GM12865 (cell line): ENCODE measurements at places on chromosomes 1 and 21.

- DNase-seq: no peak
Observed at GRCh38 chr1:201941420-201942128, 4.8 kb downstream of the LMOD1 start.

DNA sequence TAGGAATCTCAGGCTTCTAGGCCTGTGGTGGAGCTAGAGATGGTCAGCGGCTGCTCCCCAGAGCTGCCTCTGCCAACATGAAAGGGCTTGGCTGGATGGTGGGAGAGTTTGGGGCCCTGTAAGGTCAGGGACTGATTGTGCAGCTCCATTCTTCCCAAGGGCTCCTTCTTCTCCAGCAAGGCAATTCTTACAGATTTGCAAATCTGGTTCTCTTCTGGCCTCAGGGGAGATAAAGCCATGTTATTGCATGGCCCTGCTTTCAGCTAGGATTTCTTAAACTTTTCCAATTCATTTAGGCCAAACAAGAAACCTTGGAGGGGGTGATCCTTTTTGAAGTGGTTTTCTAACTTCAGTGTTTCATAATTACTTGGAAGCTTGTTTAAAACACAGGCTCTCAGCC lies 213.4 kb downstream of the PRDM2 start:
- DNase-seq: no peak

DNA sequence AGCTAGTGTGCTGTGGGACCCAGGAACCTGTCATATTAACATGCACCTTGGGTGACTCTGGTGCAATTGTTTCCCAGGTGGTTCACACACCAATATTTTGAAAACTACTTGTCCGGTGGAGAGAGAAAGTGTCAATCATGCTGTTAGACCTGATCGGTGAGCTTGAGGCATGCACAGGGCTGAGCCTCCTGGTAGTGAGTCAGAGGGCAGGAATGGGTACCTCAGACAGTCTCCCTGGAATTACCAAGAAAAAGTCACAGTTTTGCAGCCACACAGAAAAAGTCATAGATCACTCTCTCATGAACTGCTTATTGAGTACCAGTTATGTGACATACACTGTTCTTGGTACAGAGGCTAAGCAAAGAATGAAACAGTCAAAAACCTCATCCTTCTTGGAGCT lies 140.1 kb upstream of the NFIA start:
- no peak for DNase-seq

GRCh38 chr1:91137173-91137852 lies 115.5 kb upstream of the ZNF644 start:
- no peak for DNase-seq

- peak; percentile 55 for DNase-seq
Observed at GRCh38 chr1:204723131-204723787, 37.7 kb upstream of the LRRN2 start.

DNA sequence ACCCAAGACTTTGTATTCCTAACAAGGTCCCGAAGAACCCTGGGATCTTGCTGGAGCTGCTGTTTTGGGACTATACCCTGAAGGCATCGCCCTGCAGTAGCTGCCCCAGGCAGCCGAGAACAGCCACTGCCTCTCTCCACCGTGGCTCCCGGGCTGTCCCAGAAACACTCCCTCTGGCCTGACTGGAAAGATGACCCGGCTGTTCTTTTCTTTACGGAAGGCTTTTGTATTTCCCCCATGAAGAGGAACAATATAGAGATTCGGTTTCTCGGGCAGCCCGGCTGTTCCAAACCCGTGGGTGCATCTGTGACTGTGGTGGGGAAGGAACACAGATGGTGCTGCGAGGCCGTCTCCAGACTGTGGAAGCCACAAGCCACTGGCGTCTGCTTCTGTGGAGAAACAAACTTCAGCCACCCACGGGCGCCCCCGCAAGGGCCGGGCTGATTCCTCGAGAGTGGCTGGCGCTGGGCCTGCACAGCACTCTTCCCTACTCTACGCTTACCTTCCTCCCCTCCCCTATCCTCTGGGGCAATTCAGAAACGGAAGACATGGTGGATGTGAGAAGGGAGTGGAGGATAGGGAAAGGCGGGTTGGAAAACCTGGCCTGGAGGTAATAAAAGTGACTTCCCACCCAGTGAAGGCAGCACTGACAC lies 33.7 kb upstream of the VASH2 start:
- DNase-seq: no peak

DNA sequence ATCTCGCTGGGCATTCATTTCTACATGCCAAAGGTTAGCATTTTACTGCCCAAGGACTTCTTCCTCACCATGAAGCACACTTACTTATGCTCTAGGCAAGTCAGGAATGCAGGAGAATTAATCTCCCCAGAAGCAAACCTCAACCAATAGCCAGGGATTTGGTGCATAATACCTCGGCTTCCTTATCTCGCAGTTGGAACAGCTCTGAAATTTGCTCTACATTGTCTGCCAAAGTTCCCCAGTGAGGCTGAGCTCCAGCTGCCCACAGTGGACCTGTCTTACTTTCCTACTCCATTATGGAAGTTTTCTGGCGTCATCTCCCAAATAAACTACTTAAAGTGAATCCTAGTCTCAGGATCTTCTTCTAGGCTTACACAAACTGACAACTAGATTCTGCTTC lies 57.6 kb upstream of the PPM1J start:
- no peak for DNase-seq

DNA sequence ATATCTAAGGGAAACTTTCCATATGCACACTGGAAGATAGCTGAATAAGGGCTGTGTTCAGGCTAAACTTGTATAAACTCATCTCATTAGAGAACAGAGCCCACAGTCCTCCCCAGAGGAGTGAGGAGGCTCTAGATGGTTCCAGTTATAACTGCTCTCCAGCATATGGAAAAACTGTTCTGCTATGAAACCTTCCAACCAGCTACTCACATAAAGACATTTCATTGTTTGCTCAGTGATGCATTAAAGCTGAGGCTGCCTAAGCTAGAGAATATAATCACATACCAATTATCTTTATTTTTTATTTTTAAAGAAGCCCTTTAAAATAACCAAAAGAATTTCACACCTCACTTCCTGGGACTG lies 13.3 kb downstream of the AHCYL1 start:
- no peak for DNase-seq

- DNase-seq: no peak
Observed at GRCh38 chr1:30741239-30741894, 16.2 kb downstream of the LAPTM5 start.

DNA sequence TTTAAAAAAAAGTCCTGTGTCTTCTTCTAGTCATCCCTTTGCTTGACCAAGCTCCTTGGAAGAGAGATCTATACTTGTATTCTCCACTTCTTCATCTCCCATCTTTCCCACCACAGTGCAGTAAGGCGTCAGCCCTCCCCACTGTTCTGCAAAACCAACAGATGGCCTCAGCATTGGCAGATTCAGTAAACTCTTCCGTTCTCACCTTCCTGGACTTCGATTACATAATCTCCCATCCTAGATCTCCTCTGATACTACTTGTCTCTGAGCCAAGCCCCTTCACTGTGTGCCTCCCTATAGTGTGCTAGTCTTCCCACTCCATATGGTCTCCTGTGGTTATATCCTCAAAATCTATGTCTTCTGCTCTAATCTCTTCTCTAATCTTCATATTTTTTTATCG lies 1.6 kb upstream of the COLGALT2 start:
- DNase-seq: no peak
